GM06990 (cell line): ENCODE measurements at places on chromosomes 1 and 21.
A peak's percentile ranks its signal among the peaks of the same experiment; 100 is the strongest.

GRCh38 chr1:166064313-166064926, 102.4 kb downstream of the FAM78B start:
- DNase-seq, result no peak

GRCh38 chr1:52634111-52634510, 1.1 kb downstream of the SHISAL2A start:
- no peak for DNase-seq

DNA sequence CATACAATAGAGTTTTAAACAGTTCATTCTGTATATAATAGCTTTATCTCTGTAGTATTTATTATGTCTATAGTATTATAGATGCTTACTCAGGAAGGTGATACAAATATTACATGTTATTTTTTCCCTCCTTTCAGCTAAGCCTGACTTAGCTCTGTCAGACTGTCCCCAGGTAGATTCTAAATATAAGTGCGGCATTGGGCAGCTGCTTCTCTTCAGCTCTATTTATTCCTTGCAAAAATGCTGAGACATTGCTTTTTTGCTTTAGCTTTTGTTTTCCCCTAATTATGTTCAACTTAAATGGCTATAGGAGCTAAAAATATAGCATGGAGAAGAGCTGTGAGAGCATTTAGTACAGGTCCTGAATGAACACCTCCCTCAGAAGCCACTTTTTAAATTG, 203.2 kb upstream of the BEND5 start:
- no peak for DNase-seq

- no peak for DNase-seq
These were observed 181.6 kb downstream of the ZNF326 start for GRCh38 chr1:90176530-90176929.

GRCh38 chr1:166811691-166812090, 27.6 kb upstream of the POGK start:
- DNase-seq, result no peak

- DNase-seq, result no peak
These were observed 156.9 kb upstream of the IGSF21 start for GRCh38 chr1:17950728-17951127.

DNA sequence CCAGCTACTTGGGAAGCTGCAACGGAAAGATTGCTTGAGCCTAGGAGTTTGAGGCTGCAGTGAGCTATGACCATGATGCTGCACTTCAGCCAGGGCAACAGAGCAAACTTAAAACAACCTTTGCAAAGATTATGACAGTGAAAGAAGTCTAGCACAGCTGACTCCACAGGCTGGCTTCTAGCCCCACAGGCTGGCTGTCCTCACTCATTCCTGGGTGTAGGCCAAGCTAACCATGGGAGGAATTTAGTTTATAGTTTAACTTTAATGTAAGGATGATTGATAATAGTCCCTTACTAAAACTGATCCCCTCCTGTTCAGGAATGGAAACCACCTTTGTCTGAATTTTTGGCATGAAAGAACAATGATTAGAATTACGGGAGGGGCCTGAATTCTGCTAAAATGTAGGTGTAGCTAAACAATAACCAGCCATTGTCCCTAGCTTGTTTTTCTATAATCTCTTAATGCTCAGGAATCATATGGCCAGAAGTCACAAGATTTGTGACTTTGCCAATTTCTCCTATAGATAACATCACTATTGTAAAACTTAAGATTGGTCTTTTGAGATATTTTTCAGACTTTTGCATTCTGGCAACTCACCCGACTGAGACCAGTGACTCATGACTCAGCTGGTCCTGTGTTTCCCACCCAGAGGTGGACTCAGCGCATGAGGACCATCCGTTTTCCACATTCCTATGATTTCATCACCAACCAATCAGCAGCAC, 28.1 kb upstream of the SGIP1 start:
- DNase-seq, result no peak

- no peak for DNase-seq
These were observed 146.8 kb downstream of the BEND5 start for GRCh38 chr1:48629867-48630266.

- no peak for DNase-seq
These were observed 174.1 kb upstream of the IGSF21 start for GRCh38 chr1:17933501-17933900.

DNA sequence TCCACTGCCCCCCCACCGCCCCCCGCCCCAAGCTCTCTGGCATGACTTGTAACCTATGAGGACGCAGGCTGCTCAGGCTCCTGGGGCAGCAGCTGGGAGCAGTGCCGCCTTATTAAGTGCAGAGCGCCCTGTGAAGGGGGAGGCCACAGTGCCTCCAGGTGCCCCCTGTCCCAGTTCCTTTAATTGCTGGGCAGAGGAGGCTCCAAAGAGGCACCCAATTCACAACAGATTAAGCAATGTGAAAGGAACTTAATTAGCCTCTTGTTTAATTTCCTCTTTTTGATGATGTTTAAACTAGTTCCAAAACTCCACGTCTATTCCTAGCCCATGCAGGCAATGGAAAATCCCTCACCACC, 3.0 kb downstream of the RXFP4 start:
- DNase-seq, result no peak

- no peak for DNase-seq
These were observed 411.8 kb upstream of the ESRRG start for GRCh38 chr1:217134857-217135568.

- DNase-seq, result no peak
These were observed 170.2 kb upstream of the NFIA start for GRCh38 chr1:60911966-60912697.

DNA sequence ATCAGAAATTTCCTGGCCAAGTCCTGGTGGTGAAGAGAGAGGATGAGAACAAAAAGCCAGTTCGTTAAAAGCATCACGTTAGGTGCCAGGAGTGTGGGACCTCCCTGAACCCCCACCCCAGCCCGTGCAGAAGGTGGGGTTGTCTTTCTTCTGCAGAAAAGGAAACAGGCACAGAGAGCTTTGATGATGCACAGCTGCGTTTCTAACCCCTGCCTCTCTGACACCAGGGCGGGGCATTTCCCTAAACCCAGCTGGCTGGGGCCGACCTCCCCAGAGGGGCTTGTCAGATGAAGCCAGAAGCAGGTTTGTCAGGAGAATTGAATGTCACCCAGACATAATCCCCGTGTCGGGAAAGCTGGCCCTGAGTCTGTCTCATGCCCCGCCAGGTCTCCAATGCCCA, 189.3 kb upstream of the EDN2 start:
- peak; percentile 57 for DNase-seq

DNA sequence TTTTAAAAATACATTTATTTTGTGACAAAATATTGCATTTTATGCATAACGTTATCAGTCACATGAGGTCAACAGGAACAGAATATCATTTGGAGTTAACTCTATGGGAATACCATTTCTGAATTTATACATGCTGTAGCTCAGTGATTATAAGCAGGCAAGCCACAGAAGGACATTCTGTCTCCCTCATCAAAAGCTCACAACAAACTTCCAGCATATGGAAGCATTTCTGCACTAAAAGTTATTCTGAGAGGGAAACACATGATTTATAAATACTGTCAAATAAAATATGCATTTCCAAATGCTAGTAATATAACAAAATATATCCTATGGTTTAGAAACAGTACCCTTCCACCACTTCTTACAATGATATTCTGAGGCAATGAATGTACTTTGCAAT, 854.1 kb upstream of the B3GALT2 start:
- no peak for DNase-seq

- DNase-seq, result peak; percentile 9
These were observed 51.2 kb downstream of the WLS start for GRCh38 chr1:68181165-68181556.

GRCh38 chr1:13600762-13601453, 17.3 kb downstream of the PDPN start:
- DNase-seq, result no peak

GRCh38 chr1:39294531-39294930, 90.0 kb downstream of the MACF1 start:
- DNase-seq, result no peak

GRCh38 chr1:67716800-67717199, 31.8 kb downstream of the GADD45A start:
- no peak for DNase-seq

DNA sequence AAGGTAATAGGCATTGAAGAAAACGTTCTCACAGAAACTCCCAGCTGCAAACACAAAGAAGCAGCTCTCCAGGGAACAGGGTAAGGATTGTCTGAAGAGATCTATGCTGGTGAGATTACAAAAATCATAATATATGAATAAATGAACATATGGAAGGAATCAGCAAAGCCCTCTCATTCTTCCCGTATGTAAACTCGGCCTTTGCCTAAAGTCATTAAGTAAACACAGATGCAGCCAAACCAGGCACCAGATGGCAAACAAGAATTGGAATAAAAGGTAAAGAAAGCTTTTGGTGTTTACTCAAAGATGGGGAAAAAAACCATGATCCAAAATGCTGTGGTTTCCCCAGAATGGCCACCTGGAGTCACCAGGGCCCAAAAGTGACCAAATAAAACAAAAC, 76.6 kb upstream of the HOOK1 start:
- DNase-seq, result no peak

- DNase-seq, result no peak
These were observed 2.7 kb downstream of the RORC start for GRCh38 chr1:151828921-151829320.

GRCh38 chr21:41663805-41664788, 102.8 kb downstream of the RIPK4 start:
- no peak for DNase-seq

- no peak for DNase-seq
These were observed 30.7 kb downstream of the CNIH4 start for GRCh38 chr1:224387302-224387912.

DNA sequence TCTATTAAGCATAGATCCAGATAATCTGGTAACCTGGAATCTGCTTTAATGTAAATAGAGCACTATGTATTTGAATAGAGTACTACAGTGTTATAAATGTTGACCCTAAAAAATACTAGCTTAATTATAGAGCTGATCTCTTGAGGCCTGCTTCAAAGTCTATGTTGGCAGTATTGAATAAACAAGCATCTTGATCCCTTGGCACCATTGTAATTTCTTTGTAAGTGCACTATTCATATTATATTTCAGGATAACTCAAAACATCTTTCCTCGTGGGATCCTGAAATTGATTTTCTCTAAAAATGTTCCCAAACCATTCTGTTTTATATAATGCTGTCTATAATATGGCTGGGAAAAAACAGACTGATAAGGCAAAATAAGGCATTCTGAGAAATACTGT, 10.8 kb downstream of the CTTNBP2NL start:
- DNase-seq, result no peak
